GM12878 (cell line): ENCODE measurements at places on chromosomes 5 and 9. TPM values are rescaled to one million over a fixed set of nuclear protein-coding genes. Genes with fewer than 3 reads are reported as not detected.

The SPTAN1 gene
- 151 and 156 TPM in 2 replicates for total RNA-seq

The RANBP6 gene
- 17.1 and 18.1 TPM in 2 replicates for total RNA-seq

The SLC25A51 gene
- total RNA-seq = 23.9 and 24.2 TPM in 2 replicates

- DNase-seq = no peak
Observed at GRCh38 chr9:83108208-83108607, 45.3 kb upstream of the RASEF start.

DNA sequence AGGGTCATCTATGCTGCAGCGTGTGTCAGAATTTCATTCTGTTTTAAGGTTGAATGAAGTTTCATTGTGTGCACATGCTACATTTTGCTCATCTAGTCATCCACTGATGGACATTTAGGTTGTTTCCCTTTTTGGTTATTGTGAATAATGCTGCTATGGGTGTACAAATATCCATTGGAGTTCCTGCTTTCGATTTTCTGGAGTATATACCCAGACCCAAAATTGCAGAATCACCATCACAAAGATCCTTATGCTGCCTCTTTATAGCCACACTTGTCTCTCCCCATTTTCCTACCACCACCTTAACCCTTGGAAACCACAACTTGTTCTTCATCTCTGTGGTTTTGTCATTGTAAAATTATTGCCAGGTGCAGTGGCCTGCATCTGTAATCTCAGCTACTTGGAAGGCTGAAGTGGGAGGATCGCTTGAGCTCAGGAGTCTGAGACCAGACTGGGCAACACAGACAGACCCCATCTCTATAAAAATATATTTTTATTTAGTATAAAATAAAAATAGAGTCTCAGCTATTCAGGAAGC, 166.2 kb downstream of the HSD17B3 start:
- no peak for DNase-seq

- no peak for DNase-seq
Observed at GRCh38 chr5:16807547-16807864, 128.6 kb downstream of the MYO10 start.

DNA sequence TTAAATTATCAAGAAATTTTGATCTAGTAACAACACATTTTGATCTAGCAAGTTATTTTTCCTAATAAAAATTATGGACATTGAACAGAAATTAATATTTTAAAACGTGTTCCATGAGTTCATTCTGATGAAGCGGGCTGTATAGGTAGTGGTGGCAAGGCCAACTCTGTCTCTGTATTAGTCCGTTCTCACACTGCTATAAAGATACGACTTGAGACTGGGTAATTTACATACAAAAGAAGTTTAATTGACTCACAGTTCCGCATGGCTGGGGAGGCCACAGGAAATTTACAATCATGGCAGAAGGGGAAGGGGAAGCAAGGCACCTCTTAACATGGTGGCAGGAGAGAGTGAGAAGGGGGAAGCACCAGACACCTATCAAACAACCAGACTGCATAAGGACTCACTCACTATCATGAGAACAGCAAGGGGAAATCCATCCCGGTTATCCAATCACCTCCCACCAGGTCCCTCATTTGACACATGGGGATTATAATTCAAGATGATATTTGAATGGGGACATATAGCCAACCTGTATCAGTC, 61.2 kb downstream of the TMEM232 start:
- DNase-seq = peak; percentile 15

- no peak for DNase-seq
Observed at GRCh38 chr5:141879426-141879759, 1.2 kb upstream of the PCDH1 start.

DNA sequence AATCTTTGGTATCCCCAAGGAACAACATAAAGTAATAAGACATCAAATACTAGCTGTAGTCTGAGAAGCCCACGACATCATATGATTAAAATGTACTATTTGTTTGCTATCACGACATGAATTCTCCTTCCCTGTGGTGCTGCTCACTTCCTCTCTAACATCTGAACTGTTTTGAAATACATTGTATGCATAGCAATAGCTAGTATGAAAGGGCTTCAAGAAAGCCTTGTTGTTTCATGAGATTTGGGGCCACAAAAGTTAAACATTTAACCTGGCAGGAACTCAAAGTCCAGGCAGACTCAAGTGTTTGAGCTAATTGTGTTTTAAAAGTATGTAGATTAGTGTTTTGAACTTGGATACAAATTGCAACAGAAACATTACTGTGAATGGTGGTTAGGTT, 237.4 kb upstream of the PTGER4 start:
- no peak for DNase-seq

- DNase-seq = no peak
Observed at GRCh38 chr5:112351225-112351624, 67.9 kb downstream of the EPB41L4A start.
